NCI-H1694 treated with DMSO at 0.1 percent for 48 hours (cell line): ENCODE measurements at places on chromosomes 4 and X.
A peak's percentile ranks its signal among the peaks of the same experiment; 100 is the strongest.

DNA sequence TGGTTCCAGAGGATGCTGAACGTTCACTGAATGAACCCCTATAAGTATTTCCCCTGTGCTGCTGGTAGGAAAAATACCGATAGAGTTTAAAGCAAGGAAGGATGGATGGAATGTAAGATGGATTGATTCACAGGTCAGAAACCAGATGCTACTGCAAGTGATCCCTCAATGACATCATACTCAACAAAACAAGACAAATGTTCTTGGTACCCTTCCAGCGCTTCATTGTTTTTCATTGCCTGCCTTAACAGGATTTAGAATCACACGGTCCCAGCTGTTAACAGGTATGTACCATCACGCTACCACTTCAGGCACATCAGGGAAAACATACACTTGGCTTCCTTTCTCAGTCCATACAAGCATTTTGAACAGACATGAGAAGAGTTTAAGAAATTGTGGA is 118.1 kb upstream of the TLR3 start:
- DNase-seq = peak; percentile 65

DNA sequence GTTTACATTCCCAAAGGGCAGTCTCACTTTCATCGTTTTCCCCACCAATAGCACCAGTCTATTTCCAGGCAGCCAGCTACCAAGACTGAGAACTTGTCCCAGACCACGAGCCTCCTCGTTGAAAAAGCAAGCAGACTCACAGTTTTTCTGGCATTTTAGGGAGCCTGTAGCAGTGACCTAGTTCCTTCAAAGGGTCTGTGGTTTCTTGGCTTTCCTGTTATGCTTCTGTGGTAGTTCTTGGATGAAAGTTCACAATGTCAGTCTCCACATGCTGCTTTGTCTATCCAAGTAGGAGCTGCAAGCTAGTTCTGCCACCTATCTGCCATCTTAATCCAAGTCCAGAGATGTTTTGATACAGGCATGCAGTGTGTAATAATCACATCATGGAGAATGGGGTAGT is 151.6 kb upstream of the ZC4H2 start:
- DNase-seq = no peak

GRCh38 chrX:3815896-3816664 is 102.6 kb upstream of the PRKX start:
- no peak for DNase-seq

DNA sequence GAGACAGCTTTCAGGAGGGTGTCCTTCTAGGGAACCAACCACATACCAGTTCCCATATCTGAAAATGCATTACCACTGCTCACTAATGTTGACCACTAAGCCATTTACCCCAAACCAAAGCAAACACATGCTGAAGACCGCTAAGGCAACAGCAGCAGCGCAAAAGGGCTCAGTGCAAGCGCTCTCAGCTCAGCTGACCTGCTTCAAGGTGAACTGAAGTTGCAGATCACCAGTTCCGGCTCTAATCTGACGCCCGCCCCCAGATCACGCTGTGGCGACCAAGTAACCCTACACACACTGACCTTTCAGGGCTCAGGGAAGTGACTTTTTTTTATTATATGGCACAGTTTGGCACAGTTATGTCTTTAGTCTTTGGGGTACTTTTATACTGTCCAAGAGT is 5.8 kb downstream of the MECP2 start:
- DNase-seq = no peak

- DNase-seq = no peak
These were observed 88.9 kb downstream of the GPR143 start for GRCh38 chrX:9676738-9677097.

GRCh38 chrX:146956760-146957159 is 142.2 kb upstream of the CXorf51A start:
- no peak for DNase-seq

GRCh38 chr4:138078751-138079520 is 163.2 kb downstream of the SLC7A11 start:
- no peak for DNase-seq

- DNase-seq = peak; percentile 43
These were observed 777 bp upstream of the WDFY3 start for GRCh38 chr4:84967243-84967690.

GRCh38 chr4:118683513-118683912 is 1.7 kb upstream of the METTL14 start:
- no peak for DNase-seq

DNA sequence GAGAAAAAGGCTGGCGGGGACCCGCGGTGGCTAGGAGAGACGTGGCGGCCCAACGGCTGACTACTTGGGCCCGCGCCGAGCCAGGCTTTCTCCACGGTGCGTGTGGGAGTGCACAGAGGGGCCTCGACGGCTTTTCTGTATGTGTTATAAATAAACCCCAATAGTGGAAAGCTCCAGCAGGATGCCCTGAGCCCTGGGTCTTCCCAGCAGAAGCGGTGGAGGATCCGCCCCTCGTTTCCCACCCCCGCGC is 268 bp upstream of the PRRG1 start:
- DNase-seq = no peak
